Fibroblast of skin of right quadriceps (primary cell): ENCODE measurements at places on chromosomes 13 and 19.
A peak's percentile ranks its signal among the peaks of the same experiment; 100 is the strongest.

- no peak for DNase-seq
Observed at GRCh38 chr13:51892657-51893056, 30.9 kb downstream of the CCDC70 start.

DNA sequence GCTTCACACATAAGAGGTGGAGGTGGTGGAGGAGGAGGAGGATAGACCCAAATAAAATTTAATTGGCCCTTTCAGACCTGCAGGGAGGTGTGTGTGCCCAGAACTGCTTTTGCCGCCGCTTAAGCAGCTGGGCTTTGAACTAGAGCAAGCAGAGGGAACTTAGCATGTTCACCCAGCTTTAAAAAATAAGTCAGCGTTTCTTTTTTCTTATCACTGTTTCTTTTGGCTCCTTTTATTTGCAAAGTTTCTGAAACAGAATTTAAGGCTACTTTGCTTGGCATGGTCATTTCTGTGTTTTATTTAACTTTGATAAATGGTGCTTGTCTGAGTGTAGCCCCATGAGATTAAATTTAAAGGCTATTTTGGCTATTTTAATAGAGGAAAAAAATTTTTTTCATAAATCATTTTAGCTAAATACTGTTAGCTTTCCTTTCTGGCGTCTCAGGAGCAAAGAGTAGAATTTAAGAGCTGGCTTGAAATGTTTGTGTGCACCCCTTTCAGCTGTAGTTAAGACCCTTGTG, 43.3 kb upstream of the RNF113B start:
- no peak for DNase-seq

- DNase-seq, result no peak
Observed at GRCh38 chr19:3056417-3057088, 5.7 kb downstream of the TLE5 start.

DNA sequence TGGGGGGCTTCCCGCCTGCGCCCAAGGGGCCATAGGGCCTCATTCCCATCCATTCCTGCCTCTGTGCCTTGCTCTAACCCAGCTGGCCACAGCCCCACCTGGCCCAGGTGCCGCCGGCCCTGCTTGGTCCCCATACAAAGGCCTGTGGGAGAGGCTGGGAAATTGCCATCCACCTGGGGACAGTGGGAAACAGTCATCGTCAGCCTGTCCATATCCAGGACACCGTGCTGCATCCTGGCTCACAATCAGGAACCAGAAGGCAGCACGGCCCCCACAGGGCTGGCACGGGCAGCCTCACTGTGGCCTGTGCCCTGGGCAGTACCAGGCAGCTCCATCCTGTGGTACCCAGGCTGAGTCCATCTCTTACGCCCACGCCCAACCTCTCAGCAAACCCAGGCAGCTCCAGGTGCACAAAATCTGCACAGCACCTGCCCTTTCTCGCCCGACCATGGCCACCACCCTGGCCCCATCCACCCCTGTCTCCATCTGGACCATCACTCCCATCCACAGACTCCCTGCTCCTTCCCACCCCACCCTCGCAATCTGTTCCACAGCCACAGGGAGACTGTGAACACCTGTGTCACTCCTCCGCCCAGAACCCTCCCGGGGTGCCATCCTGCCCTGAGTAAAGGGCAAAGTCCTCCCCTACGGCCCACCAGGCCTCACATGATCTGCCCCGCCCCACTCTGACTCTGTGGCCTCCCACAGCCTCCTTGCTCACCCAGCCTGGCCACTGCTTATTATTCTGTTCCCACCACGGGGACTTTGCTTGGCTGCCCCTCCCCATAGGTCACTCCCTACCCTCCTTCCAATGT, 21.1 kb upstream of the FBXO27 start:
- no peak for DNase-seq

DNA sequence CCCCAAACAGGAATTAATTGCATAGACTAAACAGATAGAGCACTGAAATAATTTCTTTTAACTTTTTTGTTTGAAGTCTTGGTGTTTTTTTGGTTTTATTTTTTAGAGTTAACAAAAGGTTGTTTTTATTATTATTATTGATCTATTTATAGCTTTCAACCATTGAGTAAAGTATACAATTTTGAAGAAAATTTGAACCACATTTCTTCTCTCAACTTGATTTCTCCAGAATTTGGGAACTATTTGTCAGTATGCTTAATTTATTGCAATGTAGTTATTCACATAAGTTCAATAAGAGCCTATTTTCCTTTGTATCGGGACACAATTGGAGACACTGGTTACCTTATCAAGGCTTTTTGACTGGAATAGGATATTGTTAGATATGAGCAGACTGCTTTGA, 1045.6 kb upstream of the PCDH9 start:
- no peak for DNase-seq

GRCh38 chr19:45767881-45768654, 984 bp downstream of the SIX5 start:
- DNase-seq, result peak; percentile 62

DNA sequence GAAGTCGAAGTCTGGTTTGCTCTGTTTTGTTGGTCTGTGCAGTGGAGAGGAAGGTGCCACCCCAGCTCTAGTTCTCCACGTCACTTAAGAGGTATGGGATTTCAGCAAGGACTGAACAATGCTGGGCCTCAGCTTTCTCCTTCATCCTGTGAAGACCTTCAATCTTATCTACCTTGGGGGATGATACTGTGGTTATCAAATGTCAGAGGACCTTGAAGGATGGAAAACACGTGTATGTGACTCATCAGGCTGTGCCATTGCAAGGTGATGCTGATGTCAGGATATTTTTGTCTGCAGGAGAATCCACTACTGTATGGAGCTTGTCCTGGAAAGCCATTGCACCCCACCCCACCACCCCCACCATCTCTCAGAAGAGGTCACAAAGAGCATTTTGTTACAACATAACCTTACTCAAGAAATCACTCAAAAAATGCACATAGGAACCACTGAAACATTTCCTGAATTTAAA, 81.4 kb upstream of the UQCRFS1 start:
- DNase-seq, result peak; percentile 31

DNA sequence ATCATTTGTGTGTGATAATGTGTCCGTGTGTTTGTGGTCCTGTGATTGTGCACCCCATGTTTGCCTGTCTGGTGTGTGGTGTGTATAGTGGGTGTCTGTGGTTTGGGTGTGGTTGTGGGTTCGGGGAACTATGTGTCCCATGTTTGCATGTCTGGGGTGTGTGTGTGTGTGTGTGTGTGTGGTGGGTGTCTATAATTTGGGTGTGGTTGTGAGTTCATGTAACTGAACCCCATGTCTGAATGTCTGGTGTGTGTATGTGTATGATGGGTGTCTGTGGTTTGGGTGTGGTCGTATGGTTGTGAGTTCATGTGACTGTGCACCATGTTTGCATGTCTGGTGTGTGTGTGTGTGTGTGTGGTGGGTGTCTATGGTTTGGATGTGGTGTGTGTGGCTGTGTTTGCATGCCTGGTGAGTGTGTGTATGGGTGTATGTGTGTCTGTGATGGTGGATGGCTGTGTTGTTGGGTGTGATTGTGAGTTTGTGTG, 11.1 kb upstream of the NFIX start:
- DNase-seq, result no peak

DNA sequence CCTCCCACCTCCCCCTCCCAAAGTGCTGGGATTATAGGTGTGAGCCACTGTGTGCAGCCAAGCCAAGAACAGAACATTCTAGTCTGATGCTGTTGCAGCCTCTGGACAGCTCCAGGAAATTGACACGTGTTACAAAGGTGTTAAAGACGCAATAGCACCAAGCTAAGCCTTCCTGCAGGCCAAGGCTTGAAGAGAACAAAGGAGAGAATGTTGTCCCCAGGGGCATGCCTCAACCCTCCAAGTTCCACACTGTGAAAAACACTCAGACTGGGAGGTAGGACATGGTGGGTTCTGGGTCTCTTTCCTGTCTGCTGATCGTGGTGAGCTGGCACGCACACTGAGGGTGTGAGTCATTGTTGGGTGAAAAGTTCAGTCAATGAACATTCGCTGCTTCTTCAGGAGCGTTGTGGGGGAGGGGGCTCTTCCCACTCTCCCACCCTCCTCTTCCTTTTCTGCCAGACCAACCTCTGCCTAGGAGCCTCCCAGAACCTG, 5.3 kb upstream of the PTPRS start:
- peak; percentile 81 for DNase-seq

DNA sequence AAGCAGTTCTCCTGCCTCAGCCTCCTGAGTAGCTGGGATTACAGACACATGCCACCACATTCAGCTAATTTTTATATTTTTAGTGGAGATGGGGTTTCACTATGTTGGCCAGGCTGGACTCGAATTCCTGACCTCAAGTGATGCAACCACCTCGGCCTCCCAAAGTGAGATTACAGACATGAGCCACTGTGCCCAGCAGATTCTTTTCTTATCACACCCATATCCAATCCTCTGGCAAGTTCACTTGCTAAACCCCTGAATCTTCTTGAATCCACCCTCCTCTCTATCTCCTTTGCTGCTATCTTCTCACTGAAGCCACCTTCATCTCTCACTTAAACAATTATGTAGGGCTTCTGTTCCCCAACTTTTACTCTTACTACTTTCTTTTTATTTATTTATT, 17.5 kb downstream of the TMEM143 start:
- DNase-seq, result no peak

- DNase-seq, result no peak
Observed at GRCh38 chr19:5953680-5954213, 24.2 kb downstream of the RANBP3 start.

GRCh38 chr13:111042661-111043226, 72.4 kb upstream of the ARHGEF7 start:
- no peak for DNase-seq

GRCh38 chr13:46379611-46380010, 7.4 kb downstream of the RUBCNL start:
- no peak for DNase-seq

DNA sequence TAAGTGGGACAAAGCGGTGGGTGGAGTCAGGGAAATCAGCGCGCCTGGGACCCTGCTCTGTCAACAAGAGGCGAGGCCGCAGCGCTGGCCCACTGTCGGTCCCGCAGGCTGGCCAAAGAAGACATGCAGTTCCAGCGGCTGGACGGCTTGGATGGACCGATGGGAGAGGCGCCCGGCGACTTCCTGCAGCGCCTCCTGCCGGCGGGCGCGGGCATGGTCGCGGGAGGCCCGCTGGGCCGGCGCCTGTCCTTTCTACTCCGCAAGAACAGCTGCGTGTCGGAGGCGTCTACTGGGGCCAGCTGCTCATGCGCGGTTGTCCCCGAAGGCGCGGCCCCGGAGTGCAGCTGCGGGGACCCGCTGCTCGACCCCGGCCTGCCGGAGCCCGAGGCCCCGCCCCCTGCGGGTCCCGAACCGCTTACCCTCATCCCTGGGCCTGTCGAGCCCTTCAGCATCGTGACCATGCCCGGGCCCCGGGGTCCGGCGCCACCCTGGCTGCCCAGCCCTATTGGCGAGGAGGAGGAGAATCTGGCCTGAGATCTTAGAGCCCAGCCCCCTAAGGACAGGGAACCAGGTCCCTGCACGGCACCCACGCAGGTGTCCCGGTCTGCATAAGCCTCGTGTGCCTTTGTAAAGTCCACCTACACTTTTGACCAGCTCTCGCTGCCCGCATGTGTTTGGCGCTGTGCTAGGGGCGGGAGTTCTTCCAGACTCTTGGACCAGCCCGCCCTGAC, 6.1 kb downstream of the BEST2 start:
- peak; percentile 53 for DNase-seq

DNA sequence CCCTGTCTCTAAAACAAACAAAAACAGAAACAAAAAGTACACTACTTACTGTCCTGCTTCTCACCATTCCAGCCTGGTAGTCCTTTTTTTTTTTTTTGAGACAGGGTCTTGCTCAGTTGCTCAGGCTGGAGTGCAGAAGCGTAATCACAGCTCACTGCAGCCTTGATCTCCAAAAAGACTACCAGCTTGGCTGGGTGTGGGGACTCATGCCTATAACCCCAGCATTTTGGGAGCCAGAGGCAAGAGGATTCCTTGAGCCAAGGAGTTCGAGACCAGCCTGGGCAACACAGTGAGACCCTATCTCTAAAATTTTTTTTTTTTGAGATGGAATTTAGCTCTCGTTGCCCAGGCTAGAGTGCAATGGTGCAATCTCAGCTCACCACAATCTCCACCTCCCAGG, 5.1 kb upstream of the GDF15 start:
- no peak for DNase-seq

DNA sequence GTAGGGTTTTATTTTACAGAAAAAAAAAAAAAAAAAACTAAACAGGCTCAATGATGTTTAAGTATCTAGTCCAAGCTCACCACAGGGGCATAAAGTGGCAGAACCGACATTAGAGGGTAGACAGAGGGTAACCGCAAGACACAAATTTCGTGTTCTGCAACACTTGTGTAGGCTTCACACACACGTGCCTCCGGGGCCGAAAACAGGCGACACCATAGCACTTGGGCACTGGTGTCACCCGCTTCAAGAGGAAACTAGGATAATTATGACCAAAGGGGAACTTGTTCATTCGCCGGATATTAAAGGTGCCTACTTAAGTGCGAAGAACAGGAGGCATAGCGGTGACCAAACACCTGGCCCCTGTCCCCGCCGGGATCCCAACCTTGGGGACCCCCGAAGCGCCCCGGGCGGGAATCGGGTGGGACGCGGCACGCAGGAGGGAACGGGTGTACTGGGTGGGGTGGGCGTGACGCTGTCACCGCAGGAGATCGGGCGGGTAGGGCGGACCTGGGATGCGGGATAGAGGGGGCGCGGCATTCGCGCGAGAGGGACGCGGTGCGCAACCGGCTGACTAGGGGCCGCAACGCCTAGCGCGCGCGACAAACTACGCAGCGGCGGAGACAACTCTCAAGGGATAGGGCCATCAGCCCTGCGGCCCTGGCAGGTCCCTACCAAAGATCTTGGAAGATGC, 558 bp downstream of the MZT1 start:
- peak; percentile 6 for DNase-seq

GRCh38 chr19:16969135-16969534, 57.5 kb downstream of the CPAMD8 start:
- no peak for DNase-seq

- DNase-seq, result no peak
Observed at GRCh38 chr13:110653851-110654250, 38.5 kb downstream of the NAXD start.

DNA sequence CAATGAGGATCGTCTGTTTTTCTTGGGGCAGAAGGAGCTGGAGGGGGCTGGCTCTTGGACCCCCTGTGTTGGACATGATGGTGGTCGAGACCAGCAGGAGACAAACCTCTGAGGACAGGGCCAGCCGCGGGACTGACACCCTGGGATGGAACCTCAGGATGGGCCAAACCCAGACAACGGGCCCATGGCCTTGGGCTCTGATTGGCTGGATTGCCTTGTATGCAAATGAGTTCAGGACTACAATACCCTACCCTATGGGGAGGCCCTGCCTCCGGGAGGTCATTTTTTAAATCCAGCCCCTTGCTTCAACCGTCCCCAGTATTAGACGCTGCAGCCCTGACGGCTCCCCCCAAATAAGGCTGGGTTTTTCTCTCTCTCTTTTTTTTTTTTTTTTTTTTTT, 22.0 kb downstream of the SLC5A5 start:
- DNase-seq, result no peak
